Stimulated activated CD4-positive, alpha-beta T cell treated with anti-CD3 and anti-CD28 coated beads, TNF-alpha, amount 100 ng/mL, for 1 hour (primary cell): ENCODE measurements at places on chromosomes 1 and 21.

DNA sequence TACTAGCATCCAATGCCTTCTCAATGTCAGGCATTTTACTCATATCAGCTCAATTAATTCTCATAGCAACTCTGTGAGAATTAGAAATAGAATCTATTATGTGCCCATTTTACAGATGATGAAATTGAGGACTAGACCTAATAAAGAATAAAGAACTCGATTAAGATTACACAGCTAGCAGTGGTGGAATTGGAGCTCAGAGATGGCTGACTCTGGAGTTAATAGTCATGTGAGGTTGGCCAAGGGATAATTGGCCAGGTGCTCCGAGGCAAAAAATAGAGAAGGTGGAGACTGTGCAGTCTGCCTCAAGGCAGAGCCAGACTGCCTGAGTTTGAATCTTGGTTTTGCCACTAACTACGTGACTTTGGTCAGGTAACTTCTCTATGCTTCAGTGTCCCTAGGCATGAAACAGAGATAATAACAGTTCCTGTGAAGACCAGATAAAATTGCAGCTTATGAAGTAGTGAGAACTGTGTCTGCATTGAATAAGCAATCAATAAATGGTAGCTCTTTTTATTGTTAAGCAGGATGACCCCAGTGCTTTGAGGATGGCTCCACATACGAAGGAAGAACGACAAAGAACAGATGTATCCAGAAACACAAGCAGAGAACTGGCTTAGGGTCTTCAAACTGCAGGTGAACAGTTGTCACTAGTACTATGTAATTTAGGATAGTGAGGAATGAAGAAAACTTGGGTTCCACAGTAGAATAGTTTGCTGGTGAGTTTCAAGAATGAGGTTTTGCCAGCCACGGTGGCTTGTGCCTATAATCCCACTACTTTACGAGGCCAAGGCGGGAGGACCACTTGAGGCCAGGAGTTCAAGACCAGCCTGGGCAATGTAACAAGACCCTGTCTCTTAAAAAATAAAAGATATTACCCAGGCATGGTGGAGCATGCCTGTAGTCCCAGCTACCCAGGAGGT lies 6.9 kb upstream of the CCSAP start:
- no peak for DNase-seq

DNA sequence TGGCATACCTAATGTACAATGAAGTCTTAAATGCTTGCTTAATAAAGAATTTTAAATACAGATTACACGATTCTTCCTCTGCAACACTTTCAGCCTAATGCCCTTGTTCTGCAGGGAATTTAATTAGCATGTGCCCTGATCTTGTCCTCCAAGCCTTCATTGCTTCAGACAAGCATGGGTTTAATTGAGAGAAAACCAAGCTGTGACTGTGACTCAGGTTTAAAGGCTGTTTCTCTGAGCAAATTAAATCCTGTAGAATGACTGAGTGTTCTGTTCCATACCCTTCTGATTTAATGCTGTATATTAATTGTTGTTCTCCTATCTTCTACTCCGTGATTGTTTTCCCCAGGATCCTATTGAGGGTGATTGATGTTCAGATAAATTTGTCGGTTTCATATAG lies 269.0 kb upstream of the PRMT6 start:
- DNase-seq: no peak

DNA sequence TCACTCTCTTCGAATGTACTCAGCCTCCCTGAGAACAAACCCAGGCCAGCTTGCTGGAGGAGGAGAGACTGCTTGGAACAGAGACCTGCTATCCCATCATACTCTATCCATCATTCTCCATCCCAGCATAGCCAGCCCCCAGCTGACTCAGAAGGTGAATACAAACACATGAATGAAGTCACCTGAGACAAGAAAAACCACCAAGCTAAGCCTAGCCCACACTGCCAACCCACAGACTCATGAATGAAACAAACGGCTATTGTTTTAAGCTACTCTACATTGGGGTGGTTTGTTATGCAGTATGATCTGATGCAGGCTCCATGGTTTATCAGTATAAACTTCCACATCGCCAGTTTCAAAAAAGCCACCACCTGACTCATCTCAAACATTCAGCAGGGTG lies 395.6 kb downstream of the SETD4 start:
- no peak for DNase-seq

GRCh38 chr1:158354255-158354654 lies 561 bp downstream of the CD1E start:
- DNase-seq: no peak

GRCh38 chr1:222251847-222252246 lies 296.1 kb downstream of the HHIPL2 start:
- no peak for DNase-seq

GRCh38 chr21:41102281-41102680 lies 65.7 kb upstream of the BACE2 start:
- no peak for DNase-seq

- DNase-seq: no peak
These were observed 197.4 kb upstream of the GALNT2 start for GRCh38 chr1:229869687-229870086.

- no peak for DNase-seq
These were observed 80.6 kb downstream of the TGFBR3 start for GRCh38 chr1:91805311-91805801.

DNA sequence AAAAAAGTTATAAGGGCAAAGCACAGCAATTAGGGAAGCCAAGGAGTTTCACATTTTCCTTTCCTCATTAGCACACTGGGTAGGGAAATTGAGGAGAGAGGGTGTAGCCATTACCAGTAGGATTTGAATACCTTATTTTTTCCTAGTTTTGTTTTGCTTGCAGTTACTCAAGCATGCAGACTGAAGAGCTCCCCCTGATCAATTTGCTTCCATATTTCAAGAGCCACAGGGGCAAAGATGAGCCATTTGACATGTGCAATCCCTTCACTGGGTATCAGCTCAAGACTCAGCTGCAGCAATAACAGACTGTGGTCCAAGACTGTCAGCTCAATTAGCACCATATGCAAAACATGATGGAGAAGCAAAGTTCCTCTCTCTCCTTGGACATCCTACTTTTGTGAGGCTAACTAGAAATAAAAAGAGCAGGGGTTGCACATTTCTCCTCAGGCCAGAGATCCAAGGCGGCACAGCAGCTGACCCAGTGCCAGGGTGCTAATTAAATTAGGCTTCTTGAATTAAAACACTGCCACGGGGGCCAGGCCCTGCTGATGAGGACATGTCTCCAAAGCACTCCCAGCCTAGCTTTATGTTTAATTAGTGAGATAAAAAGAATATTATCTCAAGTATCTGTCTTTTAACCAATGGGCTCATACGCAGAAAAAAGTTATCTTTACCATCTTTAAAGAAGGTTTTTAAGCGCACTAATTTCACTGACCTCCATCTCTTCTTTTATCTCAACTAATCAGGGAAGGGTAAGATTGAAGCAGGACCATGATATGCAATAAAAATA lies 36.7 kb upstream of the LRRC53 start:
- DNase-seq: no peak

DNA sequence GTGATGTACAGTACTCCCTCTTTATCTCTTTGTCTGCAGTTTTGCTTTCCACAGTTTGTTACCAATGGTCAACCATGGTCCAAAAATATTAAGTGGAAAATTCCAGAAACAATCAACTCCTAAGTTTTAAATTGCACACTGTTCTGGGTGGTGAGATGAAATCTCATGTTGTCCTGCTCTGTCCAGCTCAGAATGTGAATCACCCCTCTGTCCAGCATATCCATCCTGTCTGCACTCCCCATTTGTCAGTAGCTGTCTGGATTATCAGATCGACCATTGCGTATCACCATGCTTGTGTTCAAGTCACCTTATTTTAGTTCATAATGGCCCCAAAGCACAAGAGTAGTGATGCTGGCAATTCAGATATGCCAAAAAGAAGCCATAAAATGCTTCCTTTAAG lies 118.2 kb upstream of the PDE4B start:
- DNase-seq: no peak

GRCh38 chr1:167564612-167565270 lies 11.2 kb upstream of the CREG1 start:
- no peak for DNase-seq
